Endothelial cell (in vitro differentiated cells): ENCODE measurements at places on chromosomes 1 and 21.

DNA sequence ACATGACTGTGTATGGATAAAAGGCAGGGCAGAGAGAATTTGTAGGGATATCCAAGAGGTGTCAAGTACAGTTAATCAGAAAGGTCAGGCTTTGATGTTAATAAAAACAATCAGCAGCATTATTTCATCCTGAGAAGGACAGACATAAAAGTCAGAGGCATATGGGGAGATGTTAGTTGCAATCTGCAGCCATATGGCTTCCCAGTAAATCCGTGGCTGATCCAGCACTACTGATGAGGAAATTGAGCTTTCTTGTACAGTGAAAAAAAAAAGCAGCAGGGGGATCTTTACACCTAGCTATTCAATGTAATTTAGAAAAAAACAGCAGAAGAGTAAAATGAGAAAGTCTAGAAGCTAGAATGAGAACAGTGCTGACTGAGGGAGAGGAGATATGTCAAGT lies 2.2 kb upstream of the SPRR1B start:
- DNase-seq, result no peak

- DNase-seq, result no peak
Measured at GRCh38 chr1:66931590-66931989, 6.8 kb downstream of the MIER1 start.

- DNase-seq, result no peak
Measured at GRCh38 chr1:76203127-76203526, 128.6 kb downstream of the ST6GALNAC3 start.

- no peak for DNase-seq
Measured at GRCh38 chr1:183837062-183837461, 32.1 kb downstream of the RGL1 start.

GRCh38 chr1:162557536-162557935 lies 4.0 kb upstream of the UAP1 start:
- no peak for DNase-seq
